ENCODE measurements at places on chromosomes 1 and 21. TPM values are rescaled to one million over a fixed set of nuclear protein-coding genes. Genes with fewer than 3 reads are reported as not detected.

DNA sequence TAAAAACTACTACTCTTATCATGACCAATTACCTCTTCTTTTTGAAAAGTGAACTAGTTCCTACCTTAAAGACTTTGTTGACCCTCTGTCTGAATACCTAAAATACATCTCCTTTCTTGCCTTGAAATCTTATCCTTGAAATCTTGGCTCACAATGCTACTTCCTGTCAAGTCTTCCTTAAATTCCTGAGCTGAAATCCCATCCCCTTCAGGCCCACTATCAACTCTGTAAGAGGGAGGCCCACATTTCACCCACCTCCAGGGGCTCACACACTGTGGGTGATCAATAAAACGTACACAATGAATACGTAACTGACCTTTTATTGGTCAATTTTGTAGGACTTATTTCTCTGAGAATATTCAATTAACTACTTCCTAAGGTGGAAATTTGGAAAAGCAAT lies 88.0 kb downstream of the APP start:
- H3K4me1 ChIP-seq: peaks cover 88% of the 10 kb centered on the region
- peaks cover 26% of the 10 kb centered on the region for H3K36me3 ChIP-seq
- H3K27me3 ChIP-seq: no peaks in the 10 kb centered on the region
- DNase-seq: no peak
- peak overlapping the region; percentile 99 for H3K27ac ChIP-seq

DNA sequence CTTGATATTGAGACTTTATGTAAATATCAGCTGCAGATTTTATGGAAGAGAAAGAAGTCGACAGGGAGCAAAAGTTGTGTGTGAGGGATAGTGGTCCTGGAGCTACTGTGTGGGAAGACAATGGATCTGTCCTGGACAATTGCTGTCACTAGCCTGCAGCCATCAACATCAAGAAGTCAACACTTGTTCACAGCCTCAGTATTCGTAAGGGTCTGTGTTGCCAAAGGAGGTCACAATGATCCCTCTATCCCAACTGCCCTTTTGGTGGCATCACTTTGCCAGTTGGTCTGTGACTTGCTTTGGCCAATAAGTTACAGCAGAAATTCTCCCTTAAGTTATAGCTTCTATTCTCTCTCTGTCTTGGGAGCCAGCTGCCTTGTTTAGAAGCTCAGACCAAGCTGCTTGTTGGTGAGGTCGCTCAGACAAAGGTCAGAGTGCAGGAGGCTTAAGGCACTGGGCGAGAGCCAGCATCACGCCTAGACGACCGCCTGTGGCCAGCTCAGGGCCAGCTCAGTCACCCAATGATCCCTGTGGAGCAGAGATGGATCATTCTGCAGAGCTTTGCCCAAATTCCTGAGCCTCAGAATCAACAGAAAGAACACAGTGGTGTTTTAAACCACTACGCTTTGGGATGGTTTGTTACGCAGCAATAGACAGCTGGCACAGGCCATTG lies 134.9 kb downstream of the RHOU start:
- no peaks in the 10 kb centered on the region for H3K36me3 ChIP-seq
- H3K4me3 ChIP-seq: no peak overlapping the region
- DNase-seq: no peak
- no peaks in the 10 kb centered on the region for H3K27me3 ChIP-seq
- no peak overlapping the region for H3K27ac ChIP-seq

DNA sequence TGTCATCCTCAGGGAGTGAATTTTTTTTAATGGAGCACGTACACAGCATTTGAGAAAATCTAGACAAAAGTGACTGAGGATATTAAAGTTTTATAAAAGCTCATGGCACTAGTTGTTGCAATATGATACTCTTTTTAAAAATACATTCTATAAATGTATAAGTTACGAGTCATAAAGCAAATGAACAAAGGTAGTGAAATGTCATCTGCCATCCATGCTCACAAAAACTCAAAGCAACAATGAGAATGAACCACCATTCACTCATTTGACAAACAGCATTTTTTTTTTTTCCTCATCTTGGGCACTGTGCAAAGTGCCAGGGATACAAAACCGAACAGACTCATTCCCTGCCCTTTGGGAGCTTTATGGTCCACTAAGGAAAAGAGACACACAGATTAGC lies 38.7 kb downstream of the GPR137B start:
- DNase-seq: no peak
- H3K36me3 ChIP-seq: peaks cover 8% of the 10 kb centered on the region
- no peaks in the 10 kb centered on the region for H3K27me3 ChIP-seq
- H3K4me3 ChIP-seq: no peak overlapping the region
- H3K4me1 ChIP-seq: no peaks in the 10 kb centered on the region
- H3K27ac ChIP-seq: no peak overlapping the region

DNA sequence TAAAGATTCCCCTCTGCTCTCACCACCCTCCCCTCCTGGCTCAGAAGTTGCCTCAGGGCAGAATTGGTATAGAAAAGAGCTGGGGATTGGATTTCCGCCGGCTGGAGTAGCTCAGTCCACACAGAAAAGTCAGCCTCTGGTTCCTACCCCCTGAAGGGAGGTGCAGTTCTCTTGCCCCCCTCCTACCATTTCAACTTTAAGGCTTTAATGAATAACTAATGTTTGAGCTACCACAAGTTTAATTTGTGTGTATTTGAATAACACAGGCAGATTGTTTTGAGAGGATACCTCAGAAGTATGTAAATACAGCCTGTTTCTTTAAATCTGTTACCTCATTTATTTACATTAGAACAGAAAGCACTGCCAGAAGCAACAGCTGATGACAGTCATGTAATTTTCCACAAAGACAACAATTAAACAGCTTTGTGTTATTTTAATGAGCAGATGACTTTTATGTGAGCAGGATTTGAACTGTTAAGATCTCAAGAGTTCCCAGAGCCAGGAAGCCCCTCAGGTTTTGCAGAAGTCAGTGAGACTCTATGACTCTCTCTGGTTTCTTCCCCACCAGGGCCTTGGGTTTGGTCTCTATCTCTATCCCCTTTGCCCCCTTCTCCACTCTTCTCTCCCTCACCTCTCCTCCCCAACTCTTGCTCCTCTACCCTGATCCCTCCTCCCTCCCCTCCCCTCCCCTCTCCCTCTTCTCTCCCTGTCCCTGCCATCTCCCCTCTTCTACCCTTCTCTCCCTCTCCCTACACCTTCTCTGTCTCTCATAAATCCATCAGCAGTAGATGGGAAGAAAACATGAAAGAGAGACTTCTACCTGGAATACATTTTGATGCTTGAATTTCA lies 26.3 kb downstream of the DUSP10 start:
- H3K27me3 ChIP-seq: peaks cover 63% of the 10 kb centered on the region
- peak overlapping the region; percentile 29 for H3K4me3 ChIP-seq
- peaks cover 9% of the 10 kb centered on the region for H3K36me3 ChIP-seq
- H3K4me1 ChIP-seq: peaks cover 65% of the 10 kb centered on the region
- peak overlapping the region; percentile 69 for H3K27ac ChIP-seq

GRCh38 chr1:2930016-2930815 lies 91.1 kb upstream of the ACTRT2 start:
- no peaks in the 10 kb centered on the region for H3K4me1 ChIP-seq
- H3K27me3 ChIP-seq: peaks cover 5% of the 10 kb centered on the region
- no peak overlapping the region for H3K27ac ChIP-seq
- peaks cover 24% of the 10 kb centered on the region for H3K36me3 ChIP-seq
- H3K4me3 ChIP-seq: no peak overlapping the region
- no peak for DNase-seq

GRCh38 chr1:42877380-42877779 lies 31.0 kb downstream of the ZNF691 start:
- peak; percentile 39 for DNase-seq
- peaks cover 8% of the 10 kb centered on the region for H3K4me1 ChIP-seq

DNA sequence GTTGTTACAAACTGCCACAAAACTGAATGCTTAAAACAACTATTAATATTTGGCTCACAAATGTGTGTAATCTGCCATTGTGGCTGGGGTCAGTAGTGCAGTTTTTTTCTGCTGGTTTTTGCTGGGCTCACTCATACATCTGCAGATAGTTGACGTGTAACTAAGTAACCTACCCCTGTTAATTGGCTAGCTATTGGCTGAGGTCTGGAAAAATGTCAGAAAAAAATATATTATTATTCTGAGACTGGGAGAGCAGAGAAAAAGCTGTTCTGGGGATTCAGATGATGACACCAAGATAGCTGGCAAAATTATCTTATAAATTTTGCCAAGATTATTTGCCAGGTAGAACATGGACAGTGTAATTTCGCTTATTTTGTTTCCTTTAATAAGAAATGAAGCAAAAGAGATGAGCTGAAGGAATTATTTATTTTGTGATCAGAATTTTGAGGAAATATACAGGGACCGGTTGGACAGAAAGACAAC lies 616.1 kb upstream of the ADAMTS5 start:
- 0 out of 2 replicates have a peak, but pooled peaks cover 2% of the 10 kb centered on the region for H3K36me3 ChIP-seq
- no peak overlapping the region for H3K27ac ChIP-seq
- H3K4me1 ChIP-seq: peaks cover 2% of the 10 kb centered on the region
- no peaks in the 10 kb centered on the region for H3K27me3 ChIP-seq
- DNase-seq: no peak

- DNase-seq: no peak
- H3K4me1 ChIP-seq: peaks cover 49% of the 10 kb centered on the region
- H3K36me3 ChIP-seq: no peaks in the 10 kb centered on the region
- no peak overlapping the region for H3K4me3 ChIP-seq
- H3K27me3 ChIP-seq: peaks cover 22% of the 10 kb centered on the region
- no peak overlapping the region for H3K27ac ChIP-seq
These were observed 39.9 kb upstream of the NFASC start for GRCh38 chr1:204830747-204831146.

DNA sequence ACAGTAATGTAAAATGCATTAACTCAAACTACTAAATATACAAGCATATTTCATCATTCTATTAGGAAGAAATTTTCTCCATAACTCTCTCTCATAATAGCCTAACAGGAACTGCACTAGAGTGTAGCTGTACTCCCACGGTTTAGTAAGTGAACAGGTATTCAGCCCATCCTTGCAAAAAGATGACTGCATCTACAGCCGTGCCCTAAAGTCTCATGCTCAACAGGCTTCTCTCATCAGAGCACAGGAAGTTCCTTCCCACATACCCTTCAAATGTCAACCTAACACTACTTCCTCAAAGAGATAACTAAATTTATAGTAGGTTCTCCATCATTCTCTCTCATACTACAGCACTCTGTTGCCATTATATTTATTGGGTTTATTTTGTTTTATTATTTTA lies 251.6 kb downstream of the AKT3 start:
- no peak overlapping the region for H3K4me3 ChIP-seq
- no peak overlapping the region for H3K27ac ChIP-seq
- no peaks in the 10 kb centered on the region for H3K27me3 ChIP-seq
- no peak for DNase-seq
- peaks cover 19% of the 10 kb centered on the region for H3K36me3 ChIP-seq
- no peaks in the 10 kb centered on the region for H3K4me1 ChIP-seq

DNA sequence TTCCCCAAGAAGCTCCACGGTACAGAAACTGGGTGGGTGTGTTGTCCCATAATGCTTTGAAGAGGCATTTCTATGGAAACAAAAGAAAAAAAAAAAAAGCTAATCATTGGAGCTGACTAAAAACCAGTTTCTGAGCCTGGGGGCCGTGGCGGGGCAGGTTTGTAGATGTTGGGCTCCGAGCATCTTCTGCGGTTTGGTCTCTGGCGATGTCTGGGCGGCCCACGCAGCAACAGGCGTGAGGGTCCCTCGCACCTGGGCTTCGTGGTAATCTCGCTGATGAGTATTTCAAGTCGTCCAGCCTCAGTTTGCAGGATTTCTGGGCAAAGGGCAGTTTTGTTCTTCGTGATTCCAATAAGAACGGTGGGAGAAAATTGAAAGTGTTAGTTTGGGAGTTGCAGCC lies 6.8 kb downstream of the TP73 start:
- H3K27ac ChIP-seq: no peak overlapping the region
- H3K4me1 ChIP-seq: peaks cover 7% of the 10 kb centered on the region
- H3K4me3 ChIP-seq: no peak overlapping the region
- H3K27me3 ChIP-seq: peaks cover 56% of the 10 kb centered on the region
- no peaks in the 10 kb centered on the region for H3K36me3 ChIP-seq
- no peak for DNase-seq

DNA sequence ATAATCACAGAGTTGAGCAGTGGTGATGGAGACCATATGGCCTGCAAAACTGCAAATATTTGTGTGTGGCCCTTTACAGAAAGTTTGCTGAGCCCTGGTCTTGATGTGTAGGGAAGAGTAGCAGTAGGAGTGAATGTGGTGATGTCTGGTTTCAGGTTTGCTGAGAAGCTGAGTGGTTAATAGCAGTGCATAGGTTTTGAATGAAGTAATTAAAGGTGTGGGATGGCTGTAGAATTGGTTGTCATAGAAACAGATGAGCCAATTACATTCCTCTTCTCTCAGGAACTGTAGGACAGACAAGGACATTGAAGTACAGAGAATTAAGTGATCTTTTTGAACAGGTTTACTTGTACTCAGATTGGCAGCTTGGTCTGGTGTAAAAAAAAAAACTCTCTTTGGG lies 37.4 kb downstream of the PRDM2 start:
- no peak overlapping the region for H3K27ac ChIP-seq
- no peak overlapping the region for H3K4me3 ChIP-seq
- H3K36me3 ChIP-seq: no peaks in the 10 kb centered on the region
- H3K27me3 ChIP-seq: no peaks in the 10 kb centered on the region
- peaks cover 2% of the 10 kb centered on the region for H3K4me1 ChIP-seq
- DNase-seq: no peak

- no peaks in the 10 kb centered on the region for H3K36me3 ChIP-seq
- no peaks in the 10 kb centered on the region for H3K27me3 ChIP-seq
- H3K4me1 ChIP-seq: peaks cover 23% of the 10 kb centered on the region
- DNase-seq: no peak
These were observed 664.2 kb downstream of the PTPRC start for GRCh38 chr1:199303035-199303434.

DNA sequence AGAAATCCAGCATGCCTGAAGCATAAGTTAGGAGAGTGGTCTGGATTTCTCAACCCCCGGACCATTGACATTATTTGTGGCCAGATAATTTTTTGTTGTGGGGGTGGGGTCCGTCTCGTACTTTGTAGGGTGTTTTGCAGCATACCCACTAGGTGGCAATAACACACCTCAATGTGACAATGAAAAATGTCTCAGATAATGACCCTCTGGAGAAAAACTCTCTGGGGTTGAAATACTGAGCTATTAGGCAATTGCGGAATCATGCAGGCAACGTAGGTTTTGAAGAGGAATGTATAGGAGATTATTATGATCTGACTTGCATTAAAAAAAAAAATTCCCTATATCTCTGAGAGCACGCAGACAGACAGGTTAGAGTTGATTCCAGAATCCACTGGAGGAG lies 25.3 kb upstream of the RRP15 start:
- no peak overlapping the region for H3K4me3 ChIP-seq
- H3K4me1 ChIP-seq: peaks cover 15% of the 10 kb centered on the region
- no peaks in the 10 kb centered on the region for H3K27me3 ChIP-seq
- no peaks in the 10 kb centered on the region for H3K36me3 ChIP-seq

The SLAMF9 gene
- not detected for total RNA-seq

The OVAAL gene
- total RNA-seq: not detected

The HFM1 gene
- 3.4 TPM for total RNA-seq

The TIE1 gene
- total RNA-seq: 2.5 TPM

The IL12RB2 gene
- total RNA-seq: 0.81 TPM

The RHBG gene
- total RNA-seq: 2.3 TPM

The RNU1-1 gene
- 1,197 TPM for total RNA-seq

The SLAMF7 gene
- not detected for total RNA-seq

All from WTC11 (cell line).